ENCODE measurements at places on chromosomes 5 and 9.

DNA sequence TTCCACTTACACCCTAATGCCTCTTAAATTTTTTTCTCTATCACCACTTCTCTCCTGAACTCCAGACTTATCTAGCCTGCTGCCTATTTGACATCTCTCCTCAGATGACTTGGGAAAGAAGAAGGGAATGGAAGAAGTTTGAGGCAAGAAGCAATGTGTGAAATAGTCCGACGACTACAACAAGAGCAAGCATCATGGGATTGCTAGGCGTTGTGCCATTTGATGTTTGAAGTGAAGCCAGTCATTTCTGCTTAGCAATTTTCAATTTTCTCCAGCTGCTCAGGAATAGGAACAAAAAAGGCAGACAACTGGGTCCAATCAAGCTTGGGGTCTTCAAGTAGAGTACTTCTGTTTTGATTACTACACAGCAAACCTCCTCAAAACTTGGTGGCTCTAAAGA, 106.4 kb downstream of the HSD17B3 start:
- DNase-seq: no peak

- DNase-seq: no peak
Observed at GRCh38 chr9:112050544-112051475, 124.3 kb downstream of the SUSD1 start.

DNA sequence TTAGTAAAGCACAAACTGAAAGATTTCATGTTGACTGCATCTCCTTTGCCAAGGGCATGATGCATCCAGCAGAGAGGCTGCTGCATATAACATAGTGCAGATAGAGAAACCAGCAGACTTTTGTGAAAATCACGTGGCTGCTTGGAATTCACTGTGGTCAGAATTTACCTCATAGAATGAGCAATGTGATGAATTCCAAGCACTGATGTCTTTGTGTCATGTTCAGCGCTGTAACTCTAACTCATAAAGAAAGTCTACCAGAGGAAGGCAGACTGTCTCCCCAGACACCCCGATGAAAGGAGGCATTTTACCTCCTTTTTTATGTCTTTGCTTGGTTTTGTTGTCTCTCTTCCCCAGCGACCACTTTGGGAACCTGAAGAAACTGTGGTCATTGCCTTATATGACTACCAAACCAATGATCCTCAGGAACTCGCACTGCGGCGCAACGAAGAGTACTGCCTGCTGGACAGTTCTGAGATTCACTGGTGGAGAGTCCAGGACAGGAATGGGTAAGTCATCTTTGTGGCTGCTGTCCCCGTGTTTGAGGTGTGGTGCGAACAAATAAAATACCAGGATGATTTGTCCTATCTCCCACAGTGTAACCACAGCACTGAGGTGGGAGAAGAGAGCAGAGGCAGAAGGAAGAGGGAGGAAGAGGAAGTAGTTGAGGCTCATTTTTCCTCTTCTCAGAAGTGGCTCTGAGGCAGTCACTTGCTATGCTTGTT, 42.0 kb downstream of the ITK start:
- DNase-seq: no peak

DNA sequence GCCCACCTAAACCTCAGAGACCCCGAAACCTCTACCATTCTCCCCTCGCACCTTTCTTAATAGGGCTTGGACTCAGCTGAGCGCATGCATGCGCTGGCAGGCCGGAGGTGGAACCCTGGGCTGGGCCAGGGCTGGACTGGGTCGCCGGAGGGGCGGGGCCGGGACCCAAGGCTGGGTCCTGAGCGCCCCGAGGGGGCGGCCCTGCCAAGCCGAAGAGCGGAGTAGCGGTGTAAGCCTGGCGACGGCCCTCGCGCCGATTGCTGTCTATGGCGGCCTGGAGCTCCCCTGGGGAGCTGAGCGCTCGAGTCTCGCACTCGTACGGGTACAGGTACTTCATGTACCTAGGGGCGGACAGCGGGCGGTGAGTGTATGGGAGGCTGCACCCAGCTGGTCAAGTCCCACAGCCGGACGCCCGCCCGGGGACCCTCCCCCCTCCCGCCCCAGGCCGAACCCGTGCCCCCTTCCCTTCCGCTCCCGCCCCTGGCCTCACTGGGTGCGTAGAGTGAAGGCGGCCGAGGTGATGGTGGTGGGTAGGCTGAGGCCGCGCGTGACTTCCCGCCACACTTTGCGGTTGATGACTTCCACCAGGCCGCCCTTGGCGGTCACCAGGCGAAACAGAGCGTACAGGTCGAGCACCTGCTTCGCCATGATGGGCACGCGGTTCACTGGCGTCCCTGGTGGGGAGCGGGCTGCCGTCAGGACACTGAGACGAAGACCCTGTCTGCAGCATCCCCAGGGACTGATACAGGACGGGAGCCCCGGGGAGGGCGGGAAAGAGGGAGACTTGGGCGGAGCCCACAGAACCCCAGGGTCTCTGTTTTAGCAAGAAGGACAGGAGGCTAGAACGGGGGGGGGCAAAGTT, 3.3 kb upstream of the DCTN3 start:
- no peak for DNase-seq

DNA sequence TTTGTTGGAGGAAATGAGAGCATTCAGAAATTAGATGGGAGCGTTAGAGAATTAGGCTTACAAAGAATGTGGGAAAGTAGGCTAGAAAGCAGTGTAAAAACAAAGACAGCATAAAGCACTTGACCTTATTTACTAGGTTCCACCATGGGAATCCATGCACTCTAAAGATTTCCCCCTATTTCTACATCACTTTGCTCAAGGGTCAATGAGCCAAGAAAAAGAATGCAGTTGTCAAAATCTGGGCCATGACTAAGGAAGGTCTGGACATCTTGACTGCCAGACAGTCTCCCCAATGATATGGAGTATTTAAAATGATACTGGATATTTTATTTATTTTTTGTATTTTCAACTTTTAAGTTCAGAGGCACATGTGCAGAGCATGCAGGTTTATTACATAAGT, 3.4 kb downstream of the TLR4 start:
- DNase-seq: no peak

DNA sequence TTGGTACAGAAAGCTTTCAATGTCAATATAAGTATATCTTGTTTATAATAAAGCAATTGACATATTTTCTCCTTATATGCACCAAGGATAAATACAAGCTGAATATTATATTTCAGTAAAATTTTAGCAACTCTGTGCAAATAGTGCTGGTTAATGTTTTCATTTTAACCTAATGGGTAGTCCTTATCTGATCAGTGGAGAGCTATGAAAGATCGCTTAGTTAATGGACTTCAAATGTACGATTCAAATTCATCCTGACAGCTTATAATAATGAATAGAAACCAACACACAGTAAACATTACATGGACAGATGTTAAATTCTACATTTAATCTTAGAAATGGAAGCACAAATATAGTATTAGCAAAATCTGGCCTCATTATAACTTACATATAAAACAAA, 1495.2 kb upstream of the C9orf72 start:
- no peak for DNase-seq

GRCh38 chr9:98342820-98343210, 87.4 kb upstream of the TBC1D2 start:
- no peak for DNase-seq

GRCh38 chr5:14187157-14187556, 44.0 kb downstream of the TRIO start:
- no peak for DNase-seq

- no peak for DNase-seq
Observed at GRCh38 chr5:141681695-141682641, at the start of gene ARAP3. Gene ARAP3, minus strand, starts transcription at chr5:141682230. Its CDS starts 1,744 bp downstream, at chr5:141680486.

DNA sequence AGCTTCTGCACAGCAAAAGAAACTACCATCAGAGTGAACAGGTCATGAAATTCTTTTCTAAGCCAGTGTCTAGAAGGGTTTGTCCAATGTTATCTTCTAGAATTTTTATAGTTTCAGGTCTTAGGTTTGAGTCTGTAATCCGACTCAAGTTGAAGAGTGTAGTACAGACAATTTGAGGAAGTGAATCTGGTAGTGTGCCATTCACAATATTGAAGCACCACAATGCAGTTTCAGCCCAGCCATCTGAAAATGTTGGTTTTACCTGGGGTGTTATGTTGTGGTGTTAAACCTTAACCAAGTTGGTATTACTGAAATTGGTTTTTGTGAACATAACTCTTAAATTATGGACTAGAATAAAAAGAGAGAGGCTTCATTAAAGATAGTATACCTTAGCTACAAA, 77.2 kb downstream of the ADAMTS16 start:
- DNase-seq: no peak

Measured in stimulated activated CD8-positive, alpha-beta memory T cell treated with anti-CD3 and anti-CD28 coated beads, Interleukin-12 subunit alpha, Interleukin-12 subunit beta, amount 100 ng/mL, for 1 hour (primary cell).